ENCODE measurements at places on chromosomes 16 and 17.

- no peak for DNase-seq
Observed at GRCh38 chr17:18994631-18995030, 9.9 kb downstream of the FAM83G start.

DNA sequence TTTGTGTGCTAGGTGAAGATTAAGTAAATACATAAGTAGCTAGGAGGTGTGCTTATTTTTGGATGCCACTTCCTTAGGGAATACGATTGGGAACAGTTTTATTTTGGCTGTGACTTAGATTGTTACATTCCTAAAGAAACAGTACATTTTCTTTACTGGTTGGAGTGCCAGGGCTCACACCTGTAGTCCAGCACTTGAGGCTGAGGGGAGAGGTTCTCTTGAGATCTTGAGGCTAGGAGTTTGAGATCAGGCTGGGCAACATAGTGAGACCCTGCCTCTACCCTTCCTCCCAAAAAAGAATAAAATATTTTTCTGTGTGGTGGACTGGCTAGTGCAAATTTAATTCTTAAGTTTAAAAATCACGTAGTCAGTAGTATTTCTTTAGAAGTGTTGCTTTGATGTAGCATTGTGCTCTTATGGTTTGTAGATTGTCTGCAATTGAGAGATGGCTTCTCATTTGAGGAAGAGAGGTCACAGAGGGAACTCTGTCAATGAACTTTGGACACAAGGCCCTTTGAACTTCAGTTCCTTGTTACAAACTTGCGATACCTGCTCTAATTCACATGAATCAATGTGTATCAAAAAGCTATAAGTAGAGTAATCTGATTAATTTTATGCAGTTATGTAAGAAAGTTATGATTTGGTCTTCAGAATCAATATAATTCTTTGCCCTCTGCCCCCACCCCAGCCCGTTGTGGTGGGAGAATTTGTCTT, 7.1 kb downstream of the HAPSTR1 start:
- DNase-seq, result no peak

DNA sequence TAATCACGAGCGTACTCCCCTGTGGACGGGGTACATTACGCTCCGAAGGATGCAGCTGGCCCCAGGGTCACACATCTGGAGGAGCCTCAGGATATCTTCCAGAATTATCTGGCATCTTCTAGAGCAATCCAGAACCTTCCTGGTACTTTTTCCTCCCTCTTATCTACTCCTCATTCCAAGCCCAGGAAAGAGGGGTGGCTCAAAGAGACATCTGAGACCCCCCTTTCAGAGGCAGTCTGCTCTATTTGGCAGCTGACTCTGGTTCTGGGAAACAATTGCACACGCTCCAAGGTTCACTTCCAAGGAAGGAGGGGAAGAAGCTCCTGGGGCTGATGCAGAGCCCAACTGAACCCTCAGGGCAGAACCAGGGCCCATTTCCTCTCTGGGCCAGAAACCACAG, 14.9 kb downstream of the RBFOX3 start:
- no peak for DNase-seq

- no peak for DNase-seq
Observed at GRCh38 chr16:85167589-85168537, 55.6 kb upstream of the CIBAR2 start.

GRCh38 chr17:5826384-5826783, 242.1 kb upstream of the NLRP1 start:
- no peak for DNase-seq

GRCh38 chr17:56635641-56636040, 42.1 kb downstream of the NOG start:
- DNase-seq, result no peak

Measured in stimulated activated CD8-positive, alpha-beta memory T cell treated with anti-CD3 and anti-CD28 coated beads, Interleukin-2, amount 100 ng/mL, for 48 hours (primary cell).